ENCODE measurements at places on chromosomes 16 and 17.

DNA sequence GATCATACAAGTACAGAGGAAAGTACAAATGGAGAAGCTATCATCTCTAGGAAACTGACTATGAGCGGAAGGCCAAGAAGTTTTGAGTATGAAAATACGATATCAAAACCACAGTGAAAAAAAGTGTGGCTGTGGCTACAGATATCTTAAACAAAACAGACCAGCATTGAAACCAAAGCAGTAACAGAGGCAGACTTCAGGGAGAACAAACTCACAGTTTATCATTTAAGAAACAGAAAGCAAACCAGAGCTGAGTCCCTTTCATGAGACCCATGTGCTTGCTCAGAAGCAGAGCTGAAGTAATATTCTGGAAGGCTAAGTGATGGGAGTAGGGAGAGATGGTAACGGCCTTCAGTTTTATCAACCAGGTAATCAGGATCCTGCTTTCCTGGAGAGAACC is 317.8 kb downstream of the CA10 start:
- no peak for DNase-seq

DNA sequence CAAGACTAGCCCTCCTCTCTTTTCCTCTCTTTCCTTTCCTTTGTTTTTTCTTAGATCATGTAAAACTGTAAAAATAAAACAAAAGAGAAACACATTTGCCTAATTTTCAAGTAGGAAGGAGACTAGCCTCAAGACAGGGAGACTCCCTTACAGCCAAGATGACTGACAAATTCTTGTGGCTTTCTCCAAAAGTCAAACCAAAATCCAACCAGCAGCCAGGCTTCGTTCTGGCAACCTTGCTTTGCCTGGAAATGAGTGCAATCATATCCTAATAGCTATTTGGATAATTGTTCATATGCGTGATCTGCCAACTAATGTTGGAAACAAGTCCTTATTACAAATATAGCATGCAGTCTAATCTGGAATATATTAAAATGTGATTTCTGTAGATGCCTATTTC is 868.9 kb upstream of the SOX9 start:
- DNase-seq: no peak

DNA sequence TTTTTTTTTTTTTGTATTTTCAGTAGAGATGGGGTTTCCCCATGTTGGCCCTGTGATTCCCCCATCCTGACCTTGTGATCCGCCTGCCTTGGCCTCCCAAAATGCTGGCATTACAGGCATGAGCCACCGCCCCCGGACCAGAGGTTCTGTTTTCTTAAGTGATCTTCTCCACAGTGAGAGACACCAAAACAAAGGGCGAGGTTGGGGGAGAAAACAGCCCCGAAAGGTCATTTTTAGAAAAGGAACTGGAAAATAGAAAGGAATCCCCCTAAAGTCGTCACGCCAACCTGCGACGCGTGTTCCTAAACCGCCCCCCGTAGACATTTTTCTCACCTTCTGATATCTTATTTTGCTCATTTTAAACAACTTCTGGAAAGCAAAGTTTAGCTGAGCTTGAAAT is 6.1 kb upstream of the AXIN2 start:
- DNase-seq: no peak

- no peak for DNase-seq
Observed at GRCh38 chr17:54524501-54524900, 376.2 kb upstream of the TOM1L1 start.

DNA sequence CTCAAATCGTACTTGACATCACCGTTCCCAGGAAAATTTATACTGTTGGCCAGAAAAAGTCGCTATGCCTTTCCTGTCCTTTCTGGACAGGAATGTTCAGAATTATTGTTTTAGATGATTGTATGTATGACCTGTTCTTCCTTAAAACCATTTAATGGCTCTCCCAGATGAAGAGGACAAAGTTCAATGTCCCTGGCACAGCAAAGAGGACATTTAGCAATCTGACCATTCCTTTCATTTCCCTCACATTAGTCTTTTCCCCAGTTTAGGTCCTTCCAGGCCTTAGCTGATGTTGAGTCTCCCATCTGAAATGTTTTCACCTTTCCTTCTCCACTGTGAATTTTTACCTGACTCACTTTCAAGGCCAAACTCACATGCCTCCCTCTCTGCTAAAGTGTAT is 938.9 kb downstream of the CDH11 start:
- DNase-seq: no peak

DNA sequence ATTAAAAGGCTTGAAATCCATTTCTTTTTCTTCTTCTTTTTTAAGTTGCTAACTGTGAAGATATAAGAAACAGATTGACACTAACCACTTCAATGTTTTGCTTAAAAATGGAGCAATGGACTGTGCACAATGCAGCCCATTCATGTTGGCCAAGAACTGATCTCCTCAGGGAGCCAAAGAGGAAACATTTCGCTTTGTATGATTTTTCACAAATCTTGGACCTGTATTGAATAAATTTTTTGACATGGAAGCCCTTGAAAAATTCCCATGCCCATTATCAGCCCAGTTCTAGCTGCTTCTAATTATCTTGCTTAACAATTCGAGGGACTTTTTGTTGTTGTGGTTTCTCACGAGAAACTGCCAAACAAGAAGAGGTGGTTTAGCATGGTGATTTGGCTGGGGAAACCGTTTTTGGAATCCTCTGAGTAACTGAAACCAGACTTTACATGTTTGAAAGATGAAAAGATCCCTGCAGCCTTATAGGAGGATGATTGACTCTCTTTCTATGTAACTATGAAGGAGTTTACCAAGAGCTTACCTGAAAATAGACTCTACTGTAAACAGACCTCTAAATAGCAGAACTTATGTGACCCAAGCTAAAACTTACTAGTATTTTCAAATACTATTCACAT is 1389.4 kb upstream of the GOT2 start:
- DNase-seq: no peak

DNA sequence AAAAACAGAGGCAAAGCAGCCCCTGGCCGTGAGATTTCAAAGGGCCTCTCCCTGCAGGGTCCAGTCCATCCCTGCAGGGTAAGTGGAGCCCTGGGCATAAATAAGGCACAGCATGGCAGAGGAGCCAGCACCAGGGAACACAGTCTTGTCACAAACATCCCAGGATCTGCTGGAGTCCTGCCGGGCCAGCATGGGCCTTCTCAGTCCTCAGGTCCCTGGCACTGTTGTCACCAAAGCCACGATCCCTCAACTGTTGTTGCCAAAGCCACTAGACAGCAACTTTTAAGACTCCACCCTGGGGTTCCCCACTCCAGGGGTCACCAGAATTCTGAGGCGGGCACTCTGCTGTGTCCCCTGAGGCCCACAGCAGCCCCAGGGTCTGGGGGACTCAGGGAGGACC is 47.8 kb upstream of the BAHCC1 start:
- no peak for DNase-seq

DNA sequence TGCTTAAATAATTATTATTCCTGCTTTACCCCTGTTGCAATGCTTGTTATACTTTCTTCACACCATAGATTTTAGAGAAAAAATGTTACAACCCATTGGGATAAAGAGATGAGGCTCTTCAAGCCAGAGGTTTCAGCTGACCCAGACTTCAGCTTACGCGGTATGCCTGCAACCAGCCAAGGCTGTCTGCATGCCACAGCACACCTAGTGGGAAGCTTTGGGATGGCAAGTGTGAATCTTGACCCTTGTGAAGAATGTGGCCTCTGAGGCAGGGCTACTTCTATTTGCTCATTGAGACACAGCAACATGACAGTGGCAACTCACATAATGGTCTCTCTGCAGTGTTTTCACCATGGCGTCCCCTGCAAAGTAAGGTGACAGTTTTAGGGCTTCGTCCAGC is 193.9 kb upstream of the PIRT start:
- no peak for DNase-seq

GRCh38 chr17:8890671-8891070 is 23.2 kb upstream of the PIK3R6 start:
- no peak for DNase-seq

DNA sequence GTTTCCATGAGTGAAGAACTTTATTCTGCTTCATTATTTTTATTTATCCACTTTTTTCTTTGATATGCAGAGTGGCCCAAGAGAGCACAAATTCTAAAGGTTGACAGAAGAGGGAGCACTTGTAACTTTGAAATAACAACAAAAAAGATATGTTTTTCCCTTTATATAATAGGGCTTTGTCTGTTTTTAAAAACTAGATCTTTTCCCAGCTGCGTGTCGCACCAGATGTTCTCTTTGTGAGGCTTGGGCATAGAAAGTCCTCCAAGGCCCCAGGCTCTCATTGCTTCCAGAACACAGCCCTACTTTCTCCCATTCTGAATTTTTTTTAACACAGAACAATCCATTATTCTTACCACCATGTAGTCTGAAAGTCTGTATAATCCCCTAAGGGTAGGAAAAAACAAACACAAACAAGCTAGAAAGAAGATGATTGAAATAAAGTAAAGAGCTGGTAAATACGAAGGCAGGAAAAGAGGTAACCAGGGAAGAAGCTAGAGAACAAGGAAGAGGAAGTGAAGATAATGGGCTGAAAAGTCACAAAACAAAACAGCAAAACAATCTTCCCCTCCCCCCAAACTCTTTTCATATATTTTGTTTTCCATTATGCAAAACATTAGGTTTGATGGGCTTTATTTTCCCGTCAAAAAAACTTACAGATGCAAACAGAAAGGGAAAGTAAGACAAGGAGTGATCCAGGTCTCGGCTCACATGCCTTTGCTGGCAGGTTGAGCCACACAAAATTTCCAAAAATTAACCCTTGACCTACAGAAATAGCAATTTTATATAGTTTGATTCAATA is 160.4 kb downstream of the ABCA8 start:
- DNase-seq: no peak

DNA sequence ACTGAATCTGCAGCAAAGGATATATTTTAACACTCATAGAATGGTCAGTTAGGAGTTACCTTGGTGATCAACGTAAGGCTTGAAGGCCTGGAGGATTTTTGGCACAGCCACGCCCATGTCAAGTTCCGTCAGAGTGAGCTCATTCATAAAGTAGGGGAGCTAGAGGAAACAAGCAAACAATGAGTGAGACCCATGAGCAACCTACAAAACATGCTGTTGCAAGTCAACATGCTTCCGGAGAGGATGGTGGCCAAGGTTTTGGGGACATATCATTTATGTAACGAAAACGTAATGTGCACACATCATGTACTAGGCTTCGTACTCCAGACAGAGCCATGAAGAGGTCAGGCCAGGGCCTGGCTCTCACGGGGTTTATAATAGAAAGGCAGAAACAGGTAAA is 41.1 kb upstream of the ERN1 start:
- no peak for DNase-seq

DNA sequence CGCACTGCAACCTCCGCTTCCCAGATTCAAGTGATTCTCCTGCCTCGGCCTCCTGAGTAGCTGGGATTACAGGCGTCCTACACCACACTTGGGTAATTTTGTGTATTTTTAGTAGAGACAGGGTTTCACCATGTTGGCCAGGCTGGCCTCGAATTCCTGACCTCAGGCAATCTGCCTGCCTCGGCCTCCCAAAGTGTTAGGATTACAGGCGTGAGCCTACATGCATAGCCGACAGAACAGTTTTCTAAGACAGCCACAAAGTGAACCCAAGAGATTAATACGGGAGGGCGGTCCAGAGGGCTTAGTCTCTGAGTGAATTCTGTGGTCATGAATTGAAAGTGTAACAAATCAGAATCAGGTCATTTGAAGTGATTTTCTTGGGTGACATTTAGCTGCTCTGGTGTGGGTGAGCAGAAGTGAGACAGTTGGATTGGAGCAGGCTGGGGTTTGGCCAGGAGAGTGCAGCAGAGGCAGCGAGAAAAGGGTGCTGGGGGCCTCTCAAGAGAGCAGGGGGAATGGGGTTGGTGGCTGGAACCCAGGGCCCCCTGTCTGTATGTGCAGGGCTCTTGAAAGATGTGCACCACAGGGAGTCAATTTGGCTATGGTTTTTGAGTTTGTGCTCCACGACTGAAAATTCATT is 231.4 kb upstream of the WSCD1 start:
- DNase-seq: no peak

DNA sequence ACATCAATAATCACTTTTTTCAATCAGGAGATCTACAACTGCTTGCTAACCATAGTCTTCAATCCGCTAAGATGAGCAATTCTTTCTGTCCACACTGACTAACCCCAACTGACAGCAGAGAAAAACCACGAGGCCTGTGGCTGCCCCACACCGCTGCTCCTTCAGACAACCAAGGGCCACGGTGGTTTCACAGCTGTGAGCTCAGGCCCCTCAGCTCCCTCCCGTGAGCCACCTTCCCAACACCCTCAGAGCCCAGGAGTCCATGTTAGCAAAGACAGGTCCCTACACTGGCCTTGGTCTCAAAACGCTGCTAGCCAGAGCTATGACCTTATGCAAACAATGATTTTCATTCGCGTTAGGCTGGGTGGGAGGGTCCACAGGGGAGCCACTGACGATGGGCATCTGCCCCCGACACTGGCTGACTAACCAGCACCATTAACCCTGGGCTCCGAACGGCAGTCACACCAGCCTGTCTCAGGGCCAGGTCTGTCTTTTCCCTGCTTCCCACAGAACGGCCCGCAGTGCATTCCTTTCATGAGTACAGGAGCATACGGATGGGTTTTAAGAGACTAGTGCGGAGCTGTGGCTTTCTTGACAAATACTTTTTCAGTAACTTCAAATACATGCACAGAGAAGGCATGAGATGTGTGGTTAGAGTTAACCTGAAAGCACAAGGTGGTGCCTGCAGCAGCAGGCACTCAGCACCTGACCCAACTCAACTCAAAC is 67.3 kb downstream of the ANKRD11 start:
- DNase-seq: peak; percentile 41

GRCh38 chr17:6461792-6462524 is 17.7 kb downstream of the PIMREG start:
- no peak for DNase-seq

GRCh38 chr17:32964541-32964940 is 27.1 kb upstream of the SPACA3 start:
- no peak for DNase-seq

DNA sequence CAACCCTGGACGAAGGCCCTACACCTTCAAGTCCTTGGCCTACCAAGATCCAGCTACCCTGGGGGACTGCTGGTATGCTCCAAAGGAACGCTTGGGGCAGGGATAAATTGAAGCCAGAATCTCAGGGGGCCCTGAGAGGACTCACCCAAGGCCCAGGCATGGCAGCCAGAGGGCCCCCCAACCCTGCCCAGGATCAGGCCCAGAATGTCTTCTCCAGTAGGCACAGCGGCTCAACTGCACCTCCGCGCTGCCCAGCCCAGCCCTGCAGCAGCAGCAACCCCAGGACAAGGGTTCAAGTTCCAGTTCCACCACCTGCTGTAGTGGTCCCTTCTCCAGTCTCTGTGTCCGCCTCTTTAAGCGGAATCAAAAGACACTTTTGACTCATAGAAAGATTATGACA is 2.2 kb downstream of the TFAP4 start:
- DNase-seq: no peak

- no peak for DNase-seq
Observed at GRCh38 chr17:80024206-80024972, 11.3 kb downstream of the TBC1D16 start.

- no peak for DNase-seq
Observed at GRCh38 chr16:58537124-58537906, 22.0 kb downstream of the SETD6 start.

Measured in activated CD4-positive, alpha-beta T cell treated with anti-CD3 and anti-CD28 coated beads, Interleukin-2, amount 50 U/mL, for 1 hour (primary cell).